ENCODE measurements at places on chromosomes 7 and 10.

DNA sequence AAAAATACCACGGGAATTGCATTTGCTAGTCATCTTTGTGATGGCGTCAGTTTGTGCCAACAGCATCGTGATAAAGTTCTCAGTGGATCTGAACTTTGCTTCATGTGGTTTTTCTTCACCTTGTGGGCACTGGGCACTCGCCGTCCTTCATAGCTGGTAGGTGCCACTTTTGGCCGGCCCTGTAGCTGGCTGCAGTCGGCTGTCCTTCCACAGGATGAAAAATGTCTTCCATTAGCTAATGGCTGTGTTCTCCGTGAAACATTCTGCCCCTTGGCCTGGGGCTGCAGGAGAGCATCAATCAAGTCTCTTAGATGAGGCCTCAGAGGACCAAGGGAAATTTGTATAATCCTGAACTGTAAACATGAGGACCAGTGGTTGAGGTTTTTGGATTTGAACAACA lies 145.3 kb downstream of the DYNC1I1 start:
- DNase-seq: no peak

DNA sequence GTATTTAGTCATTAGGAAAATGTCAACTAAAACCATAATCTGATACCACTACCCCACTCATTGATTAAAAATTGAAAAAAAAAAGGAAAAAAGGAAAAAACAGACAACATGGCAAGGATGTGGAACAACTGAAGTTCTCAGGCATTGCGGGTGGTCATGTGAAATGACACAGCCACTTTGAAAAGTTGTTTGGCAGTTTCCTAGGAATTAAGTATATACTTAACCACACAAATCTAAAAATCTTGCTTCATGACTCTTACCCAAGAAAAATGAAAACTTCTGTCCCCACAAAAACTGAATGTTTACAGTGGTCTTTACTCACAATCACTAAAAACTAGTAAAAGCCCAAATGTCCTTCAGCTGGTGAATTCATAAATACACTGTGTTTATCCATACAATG lies 254.5 kb downstream of the AHR start:
- DNase-seq: no peak

GRCh38 chr7:158348446-158348845 lies 239.2 kb downstream of the PTPRN2 start:
- DNase-seq: no peak

- no peak for DNase-seq
Observed at GRCh38 chr7:88758381-88759229, 895 bp upstream of the ZNF804B start.

- no peak for DNase-seq
Observed at GRCh38 chr7:21617916-21618390, 75.1 kb downstream of the DNAH11 start.
